ENCODE measurements at places on chromosomes 12 and 14.

DNA sequence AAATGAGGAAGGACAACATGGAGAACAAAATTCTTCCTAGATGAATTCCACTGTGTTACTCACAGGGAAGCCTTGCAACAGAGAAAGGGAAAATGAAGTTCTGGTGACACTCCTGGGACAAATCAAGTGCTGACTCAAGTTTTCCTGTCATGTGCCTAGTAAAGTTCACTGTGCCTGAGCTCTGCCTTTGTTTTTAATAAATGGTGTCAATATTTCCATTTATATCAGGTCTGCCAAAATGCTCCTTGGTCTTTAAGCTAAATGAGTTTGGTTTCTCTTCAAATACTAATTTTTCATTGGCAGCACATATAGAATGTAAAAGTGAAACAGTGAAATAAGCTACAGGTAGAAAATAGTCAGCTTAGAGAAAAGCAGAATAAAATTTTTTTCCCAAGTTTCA is 33.0 kb downstream of the HIGD1C start:
- peak; percentile 84 for DNase-seq

DNA sequence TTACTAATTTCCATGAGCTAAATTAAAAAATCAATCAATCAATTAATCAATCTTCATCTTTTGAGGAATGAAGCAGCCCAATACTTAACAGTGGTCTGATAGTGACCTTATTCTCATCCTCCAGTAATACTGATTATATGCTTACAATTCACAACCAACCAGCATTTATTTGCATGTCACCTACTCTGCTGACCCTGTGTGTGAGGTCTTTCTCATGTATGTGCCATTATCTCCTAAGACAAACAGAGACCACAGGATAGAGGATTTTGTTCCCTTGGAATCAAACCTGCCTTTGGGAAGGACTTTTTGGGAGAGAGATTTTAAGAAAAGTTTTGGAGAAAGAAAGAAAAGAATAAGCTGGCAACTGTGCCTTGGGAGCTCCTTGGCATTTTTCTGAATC is 197.2 kb downstream of the NRXN3 start:
- no peak for DNase-seq

- DNase-seq, result no peak
Observed at GRCh38 chr12:123829561-123829960, 67.5 kb downstream of the DNAH10 start.

DNA sequence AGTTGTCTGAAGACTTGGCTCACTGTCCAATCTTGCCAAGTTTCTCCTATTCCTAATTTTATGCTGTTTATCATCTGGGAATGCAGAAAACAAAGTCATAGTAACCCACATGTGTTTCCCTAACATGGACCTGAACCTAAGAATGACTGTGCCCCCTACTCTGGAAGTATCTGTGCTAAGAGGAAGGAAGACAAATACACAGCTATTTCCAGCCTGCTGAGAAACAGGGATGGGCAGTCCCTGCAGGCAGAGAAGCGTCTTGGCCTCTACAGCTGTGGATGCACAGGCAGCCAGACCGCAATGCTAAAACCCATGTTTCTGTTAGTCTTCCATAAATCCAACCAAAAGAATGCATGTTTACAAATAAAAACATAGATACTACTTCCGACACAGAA is 56.2 kb downstream of the DUSP16 start:
- peak; percentile 63 for DNase-seq

GRCh38 chr12:92735131-92735721 is 32.4 kb downstream of the PLEKHG7 start:
- DNase-seq, result peak; percentile 68

- no peak for DNase-seq
Observed at GRCh38 chr12:27965411-27965810, 7.1 kb downstream of the PTHLH start.

- DNase-seq, result no peak
Observed at GRCh38 chr12:44158746-44159145, 322.9 kb downstream of the TMEM117 start.

DNA sequence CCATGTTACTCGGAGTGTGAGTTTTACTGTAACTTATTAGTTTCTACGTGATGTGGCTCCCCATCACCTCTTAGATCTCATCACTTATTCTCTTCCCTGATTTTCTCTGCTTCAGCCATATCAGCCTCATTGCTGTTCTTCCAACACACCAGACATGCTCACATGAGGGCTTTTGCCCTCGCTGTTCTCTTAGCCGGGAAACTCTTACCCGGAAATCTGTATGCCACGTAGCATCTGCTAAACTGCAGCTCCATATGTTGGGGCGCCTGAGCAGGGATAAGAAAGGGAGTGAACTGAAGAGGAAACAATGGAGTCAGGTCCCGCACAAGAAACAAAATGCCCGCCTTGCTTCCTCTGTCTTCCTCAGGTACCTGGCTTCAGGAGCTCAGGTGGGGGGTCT is 16.6 kb downstream of the SMUG1 start:
- DNase-seq, result no peak

DNA sequence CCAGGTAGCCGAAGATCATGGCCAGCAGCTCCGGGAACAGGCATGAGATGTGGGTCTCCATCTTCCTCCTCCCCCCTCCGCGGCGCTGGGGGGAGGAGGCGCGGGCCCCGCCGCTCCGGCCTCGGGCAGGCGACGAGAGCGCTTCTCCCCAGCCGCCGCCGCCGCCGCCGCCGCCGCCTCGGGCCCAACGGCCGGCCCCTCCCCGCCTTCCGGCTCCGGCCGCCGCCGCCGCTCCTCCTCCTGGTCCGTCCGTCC is 448 bp downstream of the FBXL14 start:
- DNase-seq, result no peak

GRCh38 chr12:2631653-2632350 is 163.0 kb upstream of the FKBP4 start:
- no peak for DNase-seq

DNA sequence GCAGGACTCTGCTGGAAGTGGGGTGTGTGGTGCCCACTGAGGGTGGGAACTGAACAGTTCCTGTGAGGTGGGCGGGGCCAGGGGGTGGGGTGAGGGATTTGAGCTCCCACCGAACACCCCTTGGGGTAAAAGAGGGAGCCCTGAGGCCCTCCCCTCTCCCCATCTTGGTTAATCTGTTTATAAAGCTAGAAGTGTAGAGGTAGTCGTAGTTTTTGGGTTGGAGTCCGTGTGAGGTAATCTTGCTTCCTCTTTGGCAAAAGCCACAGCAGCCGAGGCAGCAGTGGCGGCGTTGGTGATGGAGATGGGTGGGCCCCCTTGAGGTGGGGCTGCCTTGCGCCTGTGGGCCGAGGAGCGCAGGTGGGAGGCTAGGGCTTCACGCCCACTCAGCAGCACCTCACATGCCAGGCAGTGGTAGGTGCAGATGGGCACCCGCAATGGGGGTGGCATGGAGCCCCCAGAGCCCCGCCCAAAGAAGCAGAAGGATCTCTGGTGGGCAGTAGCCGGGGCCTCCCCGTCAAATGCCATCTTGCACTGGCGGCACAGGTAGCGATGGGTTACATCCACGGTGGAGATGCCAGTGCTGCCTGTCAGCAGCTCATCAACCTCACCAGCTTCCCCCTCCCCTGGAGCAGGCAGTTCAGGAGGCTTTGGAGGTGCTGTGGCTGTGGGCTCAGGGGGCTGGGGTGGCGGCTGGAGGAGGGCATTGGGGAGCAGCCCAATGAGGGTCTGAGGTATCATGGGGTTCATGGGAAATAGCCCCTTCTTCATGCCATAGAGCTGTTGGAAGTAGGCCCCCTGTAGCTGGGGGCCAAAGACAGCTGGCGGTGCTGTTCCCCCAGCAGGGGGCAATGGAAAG is 29.6 kb downstream of the ZFHX2 start:
- DNase-seq, result no peak

DNA sequence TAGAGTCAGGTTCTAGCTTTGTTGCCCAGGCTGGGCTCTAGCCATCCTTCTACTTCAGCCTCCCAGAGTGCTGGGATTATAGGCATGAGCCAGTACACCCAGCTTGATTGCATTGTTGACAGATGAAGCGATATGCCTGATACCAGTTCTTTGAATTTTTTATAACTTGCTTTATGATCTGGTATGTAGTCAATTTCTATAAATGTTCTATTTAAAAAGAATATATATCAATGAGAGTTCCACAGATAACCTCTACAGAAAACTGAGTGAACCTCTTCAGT is 99.8 kb downstream of the DIP2B start:
- DNase-seq, result no peak

DNA sequence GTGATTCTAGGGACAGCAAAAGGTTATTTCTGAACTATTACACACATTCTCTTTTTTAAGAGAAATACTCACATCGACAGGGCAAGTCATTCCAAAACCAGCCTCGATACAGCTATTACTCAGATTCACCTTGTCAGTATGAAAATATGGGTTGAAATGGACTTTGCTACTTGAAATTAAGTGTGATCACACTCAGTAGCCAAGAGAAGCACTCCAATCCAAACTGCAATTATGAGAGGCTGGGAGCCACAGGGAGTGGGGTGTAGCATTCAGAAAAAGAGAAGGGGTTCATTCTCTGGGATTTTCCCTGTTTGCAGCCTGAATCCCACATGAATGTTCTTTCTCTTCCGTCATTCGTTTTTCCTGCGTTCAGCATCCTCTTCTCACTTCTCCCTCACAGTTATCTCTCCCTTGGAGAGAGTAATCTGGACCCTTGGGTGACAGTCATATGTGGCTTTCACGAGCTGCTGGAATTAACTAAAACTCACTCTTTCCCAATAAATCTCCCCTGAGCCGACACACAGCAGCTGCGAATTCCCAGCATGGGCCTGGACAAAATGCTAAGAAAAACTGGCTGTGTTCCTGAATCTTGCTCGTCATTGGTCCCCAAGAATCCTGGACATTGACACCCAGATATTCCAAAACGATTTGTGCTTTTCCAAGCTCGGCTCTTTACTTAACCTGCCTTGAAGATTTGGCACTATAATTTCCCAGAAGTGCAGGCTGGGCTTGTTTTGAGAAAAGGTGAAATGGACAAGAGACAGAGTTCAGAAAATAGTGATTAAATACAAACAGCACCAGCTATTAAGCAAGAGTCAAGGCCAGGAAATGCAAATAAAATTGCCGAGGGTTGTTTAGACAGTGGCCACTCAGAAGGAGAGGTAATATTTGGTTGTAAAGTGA is 199.5 kb upstream of the PLEKHG7 start:
- DNase-seq, result peak; percentile 50

GRCh38 chr14:72883961-72884360 is 9.9 kb downstream of the DPF3 start:
- no peak for DNase-seq

DNA sequence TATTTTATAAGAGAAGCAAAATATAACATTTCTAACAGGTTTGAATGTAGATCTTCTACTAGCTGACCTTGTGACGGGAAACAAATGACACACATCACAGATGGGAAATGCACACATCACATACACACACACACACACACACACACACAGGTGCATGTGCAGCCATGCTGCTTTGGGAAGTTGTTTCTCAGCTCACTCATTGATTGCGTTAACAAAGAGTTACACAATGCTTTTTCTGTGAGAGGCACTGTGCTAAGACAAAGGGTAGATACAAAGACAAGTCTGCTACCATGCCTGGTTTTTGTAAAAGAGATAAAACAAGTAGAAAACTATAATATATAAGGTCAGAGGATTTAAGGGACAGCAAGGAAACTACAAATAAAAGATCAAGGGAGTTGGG is 1.3 kb upstream of the NR1H4 start:
- DNase-seq, result no peak

- DNase-seq, result no peak
Observed at GRCh38 chr14:64943556-64943955, 1.0 kb upstream of the GPX2 start.
